ENCODE measurements at places on chromosomes 1 and 21. TPM values are rescaled to one million over a fixed set of nuclear protein-coding genes. Genes with fewer than 3 reads are reported as not detected.

Gene ATP6V1G3
- total RNA-seq = not detected

Gene HFM1
- 0.39 TPM for total RNA-seq

Gene CELA3B
- total RNA-seq = 3.4 TPM

DNA sequence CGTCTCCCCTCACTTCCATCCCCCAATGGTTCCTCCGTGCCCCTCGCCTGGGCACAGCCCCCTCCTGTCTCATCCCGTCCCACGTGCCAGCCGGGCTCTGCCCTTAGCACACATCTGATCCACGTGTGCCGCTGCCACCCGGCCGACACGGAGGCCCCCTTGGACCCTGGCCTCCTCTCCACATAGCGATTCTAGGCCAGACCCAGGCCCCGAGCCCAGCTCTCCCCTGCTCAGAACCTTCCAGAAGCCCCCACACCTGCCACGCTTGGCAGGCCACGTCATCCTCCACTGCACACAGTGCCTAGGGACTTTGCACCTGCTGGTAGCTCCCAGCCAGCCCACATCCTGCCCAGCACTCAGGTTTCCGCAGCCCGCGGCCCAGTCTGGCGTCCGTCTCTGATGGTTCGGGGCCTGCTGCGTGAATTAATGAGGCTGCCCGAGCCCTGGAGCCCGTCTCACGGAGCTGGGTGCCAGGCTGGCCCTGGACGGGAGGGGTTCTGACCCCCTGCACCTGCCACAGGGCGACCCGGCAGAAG lies 20.1 kb downstream of the PLCH2 start:
- DNase-seq = no peak

DNA sequence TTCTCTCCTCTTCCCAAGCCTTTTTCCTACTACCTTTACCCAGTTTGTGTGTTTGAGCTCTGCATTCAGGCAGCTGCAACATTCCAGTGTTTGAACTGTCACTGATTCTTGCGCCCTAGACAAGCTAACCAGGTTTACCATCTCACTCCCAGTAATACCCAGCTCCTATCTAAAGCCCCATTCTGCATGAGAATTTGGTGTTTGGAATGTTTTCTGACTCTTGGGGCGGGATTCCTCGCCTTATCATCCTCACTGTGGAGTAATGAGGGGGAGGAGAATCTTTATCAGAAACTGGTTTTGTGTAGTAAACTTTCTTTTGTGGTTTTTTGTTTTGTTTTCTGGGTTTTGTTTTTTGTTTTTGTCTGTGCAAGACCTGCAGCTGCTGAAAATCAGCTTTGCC lies 36.5 kb downstream of the NCF2 start:
- DNase-seq = no peak

GRCh38 chr1:230639714-230640209 lies 2.5 kb upstream of the COG2 start:
- DNase-seq = no peak

DNA sequence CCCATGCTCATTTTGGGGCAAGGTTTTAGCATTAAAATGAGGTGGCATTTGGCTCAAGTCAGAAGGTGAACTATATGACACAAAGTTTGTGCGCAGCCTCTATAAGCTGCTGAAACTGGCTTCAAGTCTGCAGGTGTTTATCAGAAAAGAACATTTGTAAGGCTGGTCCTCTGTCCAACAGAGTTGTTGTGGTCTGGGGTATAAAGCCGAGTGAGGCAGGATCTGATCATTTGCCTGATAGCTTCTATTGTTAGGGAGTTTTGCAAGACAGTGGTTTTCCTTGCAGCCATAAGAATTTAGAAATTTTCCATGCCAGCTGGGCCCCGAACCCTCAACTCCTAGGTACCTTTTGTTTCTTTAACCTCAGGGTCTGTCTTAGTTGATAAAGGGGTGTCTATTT lies 130.8 kb downstream of the PGBD5 start:
- DNase-seq = no peak
